GDM1 (cell line): ENCODE measurements at places on chromosomes 12 and 14.

DNA sequence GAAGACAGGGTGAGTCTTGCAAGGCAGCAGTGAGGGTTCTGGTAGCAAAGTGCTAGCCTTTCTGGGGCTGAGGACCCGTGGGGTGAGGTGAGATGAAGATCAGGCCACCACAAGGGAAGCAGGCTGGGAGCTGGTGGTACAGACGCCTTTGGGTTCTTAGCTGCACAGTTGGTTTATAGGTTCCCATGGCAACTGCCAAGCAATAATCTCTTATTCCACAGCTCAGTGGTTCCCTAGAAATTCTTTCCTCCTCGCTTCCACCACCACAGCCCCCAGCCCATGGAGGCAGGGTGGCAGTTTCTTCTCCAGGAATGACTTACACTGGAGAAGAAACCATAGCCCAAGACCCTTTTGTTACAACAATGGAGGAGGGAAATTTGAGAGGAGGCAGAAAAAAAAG, 82.1 kb downstream of the CMKLR1 start:
- no peak for DNase-seq

GRCh38 chr12:53706080-53706479, 21.2 kb downstream of the CALCOCO1 start:
- DNase-seq: no peak

DNA sequence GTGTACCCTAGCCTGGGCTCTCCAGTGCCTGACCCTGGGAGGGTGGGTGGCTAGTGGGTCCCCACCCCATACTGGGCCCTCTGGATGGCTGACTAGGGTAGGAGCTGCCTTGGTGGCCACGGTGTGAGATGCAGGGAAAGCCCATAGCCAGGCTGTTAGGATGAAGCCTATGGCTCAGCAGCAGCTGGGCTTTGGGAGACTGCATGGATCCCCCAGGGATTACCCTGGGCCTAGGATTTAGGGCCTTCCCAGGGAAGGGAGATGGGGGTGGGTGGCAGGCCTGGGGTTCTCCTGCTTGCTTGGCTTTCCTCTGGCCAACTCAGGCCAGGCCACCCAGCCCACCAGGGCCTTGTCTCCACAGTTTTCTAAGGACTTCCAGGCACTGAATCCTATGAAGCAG, 6.3 kb downstream of the GSTZ1 start:
- DNase-seq: no peak

- peak; percentile 29 for DNase-seq
Measured at GRCh38 chr14:20631023-20631879, 10.2 kb downstream of the OR6S1 start.

DNA sequence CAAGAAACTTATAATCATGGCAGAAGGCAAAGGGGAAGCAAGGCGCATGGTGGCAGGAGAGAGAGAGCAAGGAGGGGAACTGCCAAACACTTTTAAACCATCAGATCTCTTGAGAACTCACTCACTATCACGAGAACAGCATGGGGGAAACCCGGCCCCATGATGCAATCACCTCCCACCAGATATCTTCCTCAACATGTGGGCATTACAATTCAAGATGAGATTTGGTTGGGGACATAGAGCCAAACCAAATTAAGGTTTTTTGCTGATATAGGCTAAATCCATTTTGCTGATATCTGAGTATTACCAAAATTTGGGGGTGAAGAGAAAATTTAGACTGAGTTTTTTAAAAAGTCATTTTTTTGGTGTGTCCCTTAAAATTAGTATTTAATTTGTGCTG, 54.9 kb upstream of the TMX1 start:
- DNase-seq: no peak

DNA sequence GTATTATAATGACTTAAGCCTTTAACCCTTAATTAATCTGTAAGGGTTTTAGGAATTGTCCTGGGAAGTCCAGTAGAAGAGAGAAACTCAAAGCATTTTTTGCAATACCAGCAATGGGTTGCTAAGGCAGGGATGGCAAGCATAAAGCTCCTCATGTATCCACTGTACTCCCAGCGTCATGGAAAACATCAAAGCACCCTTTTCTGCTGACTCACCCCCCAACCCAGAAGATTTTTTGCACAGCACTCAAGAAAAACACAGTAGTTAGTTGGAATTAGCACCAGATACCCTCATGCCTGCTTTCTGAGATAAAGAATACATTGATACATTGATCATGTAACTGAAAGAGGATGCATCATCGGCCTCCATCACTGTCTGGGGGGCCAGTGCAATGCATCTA, 199.1 kb upstream of the CNOT2 start:
- no peak for DNase-seq
